AML-193 (cell line): ENCODE measurements at places on chromosomes 11 and 22.

DNA sequence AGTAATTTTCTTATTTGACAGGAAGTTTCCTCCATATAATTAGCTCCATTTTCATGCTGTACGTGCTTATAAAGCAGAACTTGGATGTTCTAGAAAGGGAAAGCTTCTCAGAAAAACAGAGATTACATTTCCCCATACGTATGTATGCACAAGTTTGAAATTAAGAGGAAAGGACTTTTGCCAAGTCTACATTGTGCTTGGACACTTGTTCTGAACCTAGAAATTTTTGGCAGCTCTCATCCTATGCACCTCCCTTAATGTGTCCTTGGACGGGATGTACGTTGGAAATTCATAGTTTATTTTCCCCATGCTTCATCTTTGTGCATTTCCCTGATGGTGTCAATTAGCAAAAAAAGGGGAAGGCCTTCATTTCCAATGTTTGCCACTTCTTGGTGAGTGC lies 322.7 kb downstream of the BLID start:
- no peak for DNase-seq

GRCh38 chr11:96978751-96979150 lies 588.9 kb downstream of the JRKL start:
- DNase-seq, result no peak

GRCh38 chr11:70230151-70230839 lies 27.2 kb downstream of the FADD start:
- no peak for DNase-seq

- DNase-seq, result no peak
Observed at GRCh38 chr22:27581688-27582087, 219.9 kb downstream of the MN1 start.

DNA sequence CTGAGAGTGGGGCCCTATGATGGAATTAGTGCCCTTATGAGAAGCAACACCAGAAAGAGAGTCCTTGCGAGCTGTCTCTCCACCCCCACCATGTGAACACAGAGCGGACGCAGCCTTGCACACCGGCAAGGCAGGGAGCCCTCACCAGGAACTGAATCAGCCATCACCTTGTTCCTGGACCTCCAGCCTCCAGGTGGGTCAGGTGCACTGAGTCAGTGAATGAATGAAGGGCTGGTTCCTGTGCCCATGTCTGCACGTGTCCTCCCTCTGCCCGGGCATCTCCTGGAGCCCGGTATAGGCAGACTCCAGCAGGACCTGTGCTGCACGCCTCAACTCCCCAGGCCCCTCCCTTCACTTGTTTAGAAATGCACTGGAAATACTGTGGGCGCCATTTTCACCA lies 54.9 kb downstream of the LINC01488 start:
- no peak for DNase-seq

DNA sequence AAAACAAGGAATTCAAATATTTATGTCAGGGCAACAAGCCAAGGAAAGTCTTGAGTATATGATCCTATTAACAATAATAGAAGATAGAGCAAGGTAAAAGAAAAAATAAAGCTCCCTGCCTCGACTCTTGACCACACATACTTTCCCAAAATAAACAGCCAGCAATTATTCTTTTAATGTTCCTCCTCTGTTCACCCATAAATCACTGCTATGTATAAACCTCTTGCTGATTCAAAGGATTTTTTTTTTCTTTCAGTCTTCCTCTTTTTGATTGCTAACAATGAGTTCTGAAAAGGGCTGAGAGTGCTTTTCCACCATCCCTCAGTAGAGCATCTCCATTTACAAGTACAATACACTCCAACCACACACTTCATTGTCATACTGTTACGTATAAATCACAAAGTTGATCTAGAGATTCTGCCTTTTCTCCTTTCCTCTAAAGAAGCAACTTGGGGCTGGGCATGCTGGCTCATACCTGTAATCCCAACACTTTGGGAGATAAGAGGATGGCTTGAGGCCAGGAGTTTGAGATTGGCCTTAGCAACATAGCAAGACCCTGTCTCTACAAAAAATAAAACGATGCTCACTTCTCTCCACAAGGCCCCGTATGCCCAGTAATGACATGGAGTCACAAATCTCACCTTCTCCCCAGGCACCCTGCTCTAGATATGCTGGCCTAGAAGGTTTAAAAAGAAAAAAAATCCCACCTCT lies 24.0 kb downstream of the RAB30 start:
- no peak for DNase-seq

DNA sequence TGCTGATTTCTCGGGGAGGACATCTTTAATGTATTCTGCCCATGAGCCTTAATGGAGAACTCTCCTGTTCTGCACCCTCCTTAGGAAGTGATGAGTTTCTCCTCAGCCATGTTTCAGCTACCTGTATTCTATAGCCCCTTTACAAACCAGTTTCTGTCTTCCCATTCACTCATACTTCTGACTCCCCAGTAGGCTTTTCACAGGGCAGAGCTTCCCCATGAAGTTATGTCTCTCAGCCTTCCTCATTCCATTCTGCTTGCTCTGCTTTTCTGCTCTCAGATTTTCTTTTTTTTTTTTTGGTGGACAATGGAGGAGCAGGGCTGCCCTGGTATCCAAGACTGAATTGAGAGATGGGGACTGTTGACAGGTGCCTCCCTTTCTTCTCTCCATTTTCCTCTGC lies 4.3 kb upstream of the OR52R1 start:
- DNase-seq, result no peak

DNA sequence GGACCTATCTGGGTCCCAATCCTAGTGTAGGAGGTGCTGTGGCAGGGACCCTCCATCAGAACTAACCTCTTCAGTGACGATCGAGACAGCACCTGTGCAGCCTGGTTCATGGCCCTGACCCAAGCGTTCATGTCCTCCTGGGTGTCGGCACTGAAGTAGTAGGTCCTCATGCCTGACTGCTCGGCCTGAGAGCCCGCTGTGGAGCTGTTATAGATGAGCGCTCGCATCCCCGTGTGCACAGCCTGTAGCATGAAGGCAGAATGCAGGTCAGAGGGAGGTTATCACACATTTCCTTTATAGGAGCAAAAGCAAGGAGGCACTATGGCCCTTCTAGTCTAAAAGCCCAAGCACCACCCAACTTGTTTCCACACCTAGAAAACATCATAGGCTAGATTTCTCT lies 103.0 kb downstream of the C11orf58 start:
- DNase-seq, result no peak
